ENCODE measurements at places on chromosomes 1 and 21. TPM values are rescaled to one million over a fixed set of nuclear protein-coding genes. Genes with fewer than 3 reads are reported as not detected.

The CACNA1S gene
- not detected for total RNA-seq

The SLC45A3 gene
- total RNA-seq = 53.0 TPM

The REN gene
- total RNA-seq = not detected

The CD247 gene
- under 0.01 TPM for total RNA-seq

The C1orf226 gene
- 0.13 TPM for total RNA-seq

The INTS7 gene
- total RNA-seq = 13.6 TPM

The NEK2 gene
- total RNA-seq = 18.5 TPM

The THEM4 gene
- total RNA-seq = 6.9 TPM

The RBBP5 gene
- total RNA-seq = 15.7 TPM

The RHD gene
- total RNA-seq = 0.13 TPM

The DVL1 gene
- total RNA-seq = 37.2 TPM

The RIPPLY3 gene
- total RNA-seq = under 0.01 TPM

The PADI1 gene
- total RNA-seq = under 0.01 TPM

The INSRR gene
- total RNA-seq = not detected

The RHEX gene
- total RNA-seq = not detected

The CYP4Z1 gene
- total RNA-seq = under 0.01 TPM

The PROX1 gene
- 56.4 TPM for total RNA-seq

The OR2L2 gene
- total RNA-seq = not detected

The ZSWIM5 gene
- 3.7 TPM for total RNA-seq

The GJA8 gene
- not detected for total RNA-seq

The DMRTA2 gene
- total RNA-seq = not detected

The PGLYRP4 gene
- not detected for total RNA-seq

The HCN3 gene
- total RNA-seq = 0.51 TPM

Data from dermis microvascular lymphatic vessel endothelial cell (primary cell).